ENCODE measurements at places on chromosomes 3 and 15.
A peak's percentile ranks its signal among the peaks of the same experiment; 100 is the strongest.

DNA sequence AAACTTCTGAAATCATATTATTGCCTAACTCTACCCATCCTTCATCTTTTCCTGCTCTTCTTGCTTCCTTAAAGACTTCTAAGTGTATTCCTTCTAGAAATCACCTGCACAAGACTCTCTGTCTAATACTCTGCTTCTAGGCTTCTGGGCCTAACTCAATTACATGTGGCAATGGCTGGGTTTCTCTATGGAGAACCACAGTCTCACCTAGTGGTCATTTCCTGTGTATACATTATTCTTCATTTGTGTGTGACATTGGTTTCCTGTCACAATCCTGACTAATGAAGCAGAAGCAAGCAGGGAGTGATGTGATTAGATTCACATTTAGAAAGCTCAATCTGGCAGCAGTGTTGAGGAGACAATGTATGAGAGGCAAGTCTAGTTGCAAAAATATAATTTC, 16.9 kb upstream of the CLDN1 start:
- no peak for DNase-seq

- no peak for DNase-seq
Observed at GRCh38 chr15:38547255-38547997, 17.2 kb downstream of the RASGRP1 start.

GRCh38 chr3:133931084-133931483, 35.4 kb upstream of the RAB6B start:
- no peak for DNase-seq

- DNase-seq, result no peak
Observed at GRCh38 chr3:134132961-134133360, 103.2 kb upstream of the SLCO2A1 start.

- DNase-seq, result no peak
Observed at GRCh38 chr15:47622055-47622454, 95.2 kb upstream of the SEMA6D start.

- no peak for DNase-seq
Observed at GRCh38 chr15:88684345-88684744, 45.5 kb downstream of the ISG20 start.

DNA sequence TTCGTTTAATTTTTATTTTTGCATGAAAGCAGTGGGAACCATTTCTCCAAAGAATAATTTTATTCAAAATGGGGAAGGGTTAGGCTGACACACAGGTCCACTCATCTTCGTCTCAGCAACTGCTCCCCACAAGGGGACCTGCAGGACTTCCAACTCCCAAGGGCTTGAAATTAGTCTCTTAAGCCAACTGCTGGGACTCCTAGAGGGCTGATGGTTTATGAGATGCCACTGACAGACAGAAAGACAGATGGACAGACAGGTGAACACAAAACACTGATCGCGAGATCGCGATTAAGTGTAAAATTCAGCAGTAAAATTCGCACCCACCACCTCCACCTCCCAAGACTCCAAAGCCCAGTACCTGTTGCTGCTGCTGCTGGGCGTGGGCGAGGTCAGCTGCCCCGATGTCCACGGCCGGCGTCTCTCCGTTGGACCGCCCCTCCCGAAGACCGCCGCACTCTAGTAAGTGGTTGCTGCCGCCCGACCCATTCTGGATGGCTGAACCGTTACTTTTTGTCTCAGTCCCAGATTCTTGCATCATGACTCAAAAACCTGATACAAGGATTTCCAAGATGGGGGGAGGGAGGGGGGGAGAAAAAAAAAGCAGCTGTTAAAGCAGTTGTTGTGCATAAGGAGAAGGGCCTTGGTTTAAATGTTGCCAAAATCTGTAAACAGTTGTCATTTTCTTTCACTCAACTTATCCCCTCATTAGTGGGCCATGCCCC, 385.5 kb downstream of the FOXP1 start:
- DNase-seq, result no peak

- peak; percentile 27 for DNase-seq
Observed at GRCh38 chr15:48798319-48798718, 12.6 kb downstream of the CEP152 start.

- DNase-seq, result peak; percentile 87
Observed at GRCh38 chr15:65916664-65917406, 47.5 kb downstream of the RAB11A start.
